ENCODE measurements at places on chromosomes 4 and X. TPM values are rescaled to one million over a fixed set of nuclear protein-coding genes. Genes with fewer than 3 reads are reported as not detected.

The SMARCA1 gene
- 0.73 TPM for total RNA-seq

The MTM1 gene
- total RNA-seq, result 21.8 TPM

The LDB2 gene
- 0.52 TPM for total RNA-seq

The CNKSR2 gene
- 15.8 TPM for total RNA-seq

The ANK2 gene
- total RNA-seq, result 0.94 TPM

The TGIF2LX gene
- not detected for total RNA-seq

The PCGF3 gene
- total RNA-seq, result 49.7 TPM

The AFM gene
- not detected for total RNA-seq

The L1CAM gene
- total RNA-seq, result 0.52 TPM

The NDST4 gene
- not detected for total RNA-seq

The SLC38A5 gene
- total RNA-seq, result 4.5 TPM

The GC gene
- total RNA-seq, result not detected

The KIAA1210 gene
- total RNA-seq, result not detected

The CCKAR gene
- total RNA-seq, result not detected

The PASD1 gene
- not detected for total RNA-seq

The F8A1 gene
- total RNA-seq, result 10.2 TPM

The PSAPL1 gene
- total RNA-seq, result not detected

The FGF13 gene
- total RNA-seq, result 0.10 TPM

The KCND1 gene
- total RNA-seq, result 1.2 TPM

The GABRE gene
- total RNA-seq, result under 0.01 TPM

The CXCR3 gene
- total RNA-seq, result 4.1 TPM

The LSM6 gene
- 30.9 TPM for total RNA-seq

The MAOA gene
- 0.31 TPM for total RNA-seq

The PDLIM3 gene
- 0.10 TPM for total RNA-seq

The PNMA5 gene
- not detected for total RNA-seq

The S100G gene
- not detected for total RNA-seq

The AGA gene
- total RNA-seq, result 16.6 TPM

The HERC5 gene
- 12.0 TPM for total RNA-seq

The PGK1 gene
- 217 TPM for total RNA-seq

The PABPC4L gene
- not detected for total RNA-seq

The HSFX3 gene
- not detected for total RNA-seq

The CXCL6 gene
- total RNA-seq, result not detected

The JCHAIN gene
- 45.8 TPM for total RNA-seq

The STBD1 gene
- total RNA-seq, result not detected

The SPON2 gene
- total RNA-seq, result 25.5 TPM

The PABPC1L2A gene
- not detected for total RNA-seq

The LIMCH1 gene
- total RNA-seq, result 0.10 TPM

The KDM5C gene
- total RNA-seq, result 323 TPM

The EPHA5 gene
- not detected for total RNA-seq

The F8A2 gene
- total RNA-seq, result not detected

The CSN1S1 gene
- not detected for total RNA-seq

Measured in mononuclear cell (primary cell).